ENCODE measurements at places on chromosomes 16 and 17. TPM values are rescaled to one million over a fixed set of nuclear protein-coding genes. Genes with fewer than 3 reads are reported as not detected.
A peak's percentile ranks its signal among the peaks of the same experiment; 100 is the strongest.

The KDM8 gene
- 2.9 TPM for total RNA-seq

The SULT1A1 gene
- total RNA-seq: 13.1 TPM

The TMEM100 gene
- total RNA-seq: 15.5 TPM

- DNase-seq: peak; percentile 94
These were observed 57.5 kb downstream of the CYB5B start for GRCh38 chr16:69481901-69482341.

DNA sequence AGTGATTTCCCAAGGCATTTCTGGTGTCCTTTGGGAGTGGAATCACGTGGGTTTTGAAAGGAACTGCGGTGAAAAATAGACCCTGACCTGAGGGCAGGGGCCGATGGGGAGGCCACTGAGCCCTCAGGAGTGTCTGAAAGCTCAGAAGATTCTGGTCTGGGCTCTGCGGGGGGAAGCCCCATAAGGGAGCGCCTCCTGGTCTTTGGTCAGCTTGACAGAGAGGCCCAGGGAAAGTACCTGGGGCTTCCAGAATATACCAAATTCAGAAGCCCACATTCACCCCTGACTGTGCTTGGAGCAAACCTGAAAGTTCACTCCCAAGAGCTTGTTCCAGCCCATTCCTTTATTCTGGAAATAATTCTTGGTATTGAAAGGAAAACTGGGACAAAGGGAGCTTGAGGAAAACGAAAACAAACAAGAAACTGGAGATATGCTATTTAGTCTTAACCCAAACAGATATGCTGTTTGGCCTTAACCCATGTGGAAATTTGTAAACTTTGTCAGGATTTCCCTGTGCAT, 23.2 kb upstream of the NAGLU start:
- no peak for DNase-seq

Data from Right ventricle myocardium superior (tissue), 1 donor.